ENCODE measurements at places on chromosomes 7 and 10.

DNA sequence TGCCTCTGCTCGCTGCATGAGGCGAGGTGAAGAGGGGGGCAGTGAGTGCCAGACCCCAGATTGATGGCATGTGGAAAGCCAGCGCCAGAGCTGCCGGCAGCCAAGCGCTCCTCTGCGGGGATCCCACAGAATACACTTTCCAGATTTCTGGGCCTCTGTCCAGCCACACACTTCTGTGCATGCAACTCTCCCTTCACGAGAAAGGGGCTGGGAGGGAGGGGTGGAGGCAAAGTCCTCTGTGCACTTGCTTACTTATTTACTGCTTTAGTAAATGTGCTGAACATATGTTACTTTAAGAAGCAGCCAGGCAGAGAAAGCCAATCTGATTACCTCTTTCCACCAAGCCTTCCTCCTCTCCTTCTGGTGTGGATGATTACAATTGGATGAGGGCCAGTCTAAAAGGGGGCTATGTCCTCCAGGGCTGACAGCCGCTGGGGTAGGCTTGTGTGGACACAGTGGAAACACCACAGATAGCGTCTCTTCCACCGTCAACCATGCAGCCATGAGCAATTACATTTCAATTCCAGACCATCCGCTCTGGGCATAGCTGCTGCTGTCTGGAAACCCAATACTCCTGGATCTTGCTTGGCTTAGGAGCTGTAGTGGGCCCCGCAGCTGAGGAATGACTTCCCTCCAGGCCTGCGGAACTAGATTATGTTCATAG is 322.8 kb upstream of the ANKRD30A start:
- peak; percentile 94 for DNase-seq

DNA sequence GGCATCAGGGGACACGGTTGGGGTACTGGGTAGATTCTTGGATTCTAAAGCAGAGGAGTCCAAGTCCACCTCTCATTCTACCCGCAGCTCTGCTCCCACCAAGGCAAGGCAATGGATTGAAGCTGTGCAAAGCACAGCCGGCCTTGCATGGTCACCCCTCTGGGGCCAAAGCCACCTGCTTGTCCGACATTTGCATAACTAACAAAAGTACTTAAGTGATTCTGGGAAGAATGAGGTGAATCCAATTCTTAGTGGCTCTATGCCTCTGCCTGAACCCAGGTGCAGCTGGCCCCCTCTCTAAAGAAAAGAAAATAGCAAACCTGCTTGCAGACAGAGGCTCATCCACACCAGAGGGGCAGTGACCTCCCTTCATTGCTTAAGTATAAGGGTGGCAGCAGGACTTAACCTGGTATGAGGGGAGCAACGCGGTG is 10.7 kb upstream of the COBL start:
- DNase-seq, result no peak

- DNase-seq, result no peak
Measured at GRCh38 chr7:43565786-43566185, 17.1 kb upstream of the STK17A start.

- DNase-seq, result no peak
Measured at GRCh38 chr7:24863626-24864025, 106.4 kb upstream of the GSDME start.

DNA sequence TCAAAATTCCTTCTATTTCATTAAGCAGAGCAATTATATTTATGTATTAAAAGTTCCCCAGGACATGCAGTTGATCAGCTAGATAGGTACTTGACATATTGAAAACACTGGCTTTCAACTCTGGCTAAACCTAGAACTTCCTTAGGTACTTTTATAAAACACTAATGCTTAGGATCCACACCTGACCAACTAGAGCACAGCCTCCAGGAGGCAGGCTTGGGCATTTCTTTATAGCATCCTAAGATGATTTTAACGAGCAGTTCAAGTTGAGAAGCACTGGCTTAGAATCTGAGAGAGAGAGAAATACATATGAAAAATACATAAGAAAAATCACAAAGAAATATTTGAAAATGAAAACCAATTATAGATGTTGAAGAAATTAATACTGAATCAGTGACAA is 20.8 kb downstream of the SLC26A5 start:
- no peak for DNase-seq

DNA sequence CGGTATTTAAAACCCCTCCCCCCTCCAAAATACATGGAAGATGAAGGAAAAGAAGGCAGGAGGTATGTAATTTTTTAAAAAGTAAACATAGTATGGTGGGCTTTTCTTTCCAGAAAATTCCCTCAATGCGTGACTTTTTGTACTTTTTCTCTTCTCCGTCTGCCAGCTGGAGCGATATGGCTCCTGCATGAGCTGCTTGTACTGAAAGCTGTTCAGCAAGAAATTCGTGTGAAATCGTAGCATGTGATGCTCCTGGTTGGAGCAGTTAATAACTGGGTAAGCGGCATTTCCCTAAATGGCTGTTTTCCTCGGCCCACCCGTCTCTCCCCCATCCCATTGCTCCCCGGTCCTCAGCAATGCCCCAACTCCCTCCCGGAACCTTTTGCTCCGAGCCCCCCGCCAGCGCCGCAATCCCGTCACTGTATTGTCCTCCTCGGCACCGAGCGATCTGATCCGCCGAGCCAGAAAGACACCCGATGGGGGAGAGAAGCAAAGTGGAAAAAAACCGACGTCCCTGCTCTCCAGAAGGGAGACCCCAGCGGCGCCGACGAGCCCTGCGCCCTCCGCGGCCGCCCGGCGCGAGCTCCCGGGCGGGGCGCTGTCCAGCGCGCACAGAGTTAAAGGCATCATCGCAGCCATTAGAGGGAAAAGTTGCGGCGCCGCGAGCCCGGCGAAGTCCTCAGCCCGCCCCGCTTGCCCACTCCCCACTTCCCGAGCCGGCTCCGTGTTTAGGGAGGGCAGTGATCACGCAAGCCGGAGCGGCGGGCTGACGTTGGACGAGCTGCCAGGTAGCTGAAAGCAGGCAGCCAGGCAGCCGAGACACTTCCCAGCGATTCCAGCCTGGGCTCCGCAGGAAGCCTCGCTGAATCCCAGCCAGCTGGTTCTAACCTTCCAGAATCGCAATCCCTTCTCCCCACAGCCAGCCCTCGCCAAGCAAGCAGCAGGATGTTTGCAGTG is at the start of gene VSTM2A:
VSTM2A (plus strand) TSS at position 707 of the 957 bp plus-strand sequence. CDS start 356 bp downstream, outside the sequence.
- DNase-seq, result no peak

Measured in NCI-H1694 (cell line).